ENCODE measurements at places on chromosomes 7 and 10.

- no peak for DNase-seq
These were observed 1.3 kb downstream of the SNCG start for GRCh38 chr10:86959737-86960002.

DNA sequence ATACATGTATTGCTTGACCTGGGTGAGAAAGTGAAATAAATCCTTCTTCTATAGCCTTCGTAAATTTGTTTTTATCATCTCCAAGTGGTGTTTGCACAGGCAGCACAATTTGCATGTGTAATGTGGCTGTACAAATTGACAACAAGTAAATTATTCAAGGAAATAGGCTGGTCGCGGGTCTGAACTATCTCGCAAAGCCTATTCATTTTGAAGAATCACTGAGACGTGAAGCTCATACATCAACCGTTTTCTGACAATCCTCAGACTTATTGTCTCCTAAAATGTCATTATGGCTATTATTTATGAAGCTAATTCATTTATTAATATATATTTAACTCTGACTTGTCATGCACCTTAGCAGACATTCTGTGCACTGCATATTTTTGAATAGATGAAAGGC is 16.2 kb upstream of the FAM204A start:
- no peak for DNase-seq

DNA sequence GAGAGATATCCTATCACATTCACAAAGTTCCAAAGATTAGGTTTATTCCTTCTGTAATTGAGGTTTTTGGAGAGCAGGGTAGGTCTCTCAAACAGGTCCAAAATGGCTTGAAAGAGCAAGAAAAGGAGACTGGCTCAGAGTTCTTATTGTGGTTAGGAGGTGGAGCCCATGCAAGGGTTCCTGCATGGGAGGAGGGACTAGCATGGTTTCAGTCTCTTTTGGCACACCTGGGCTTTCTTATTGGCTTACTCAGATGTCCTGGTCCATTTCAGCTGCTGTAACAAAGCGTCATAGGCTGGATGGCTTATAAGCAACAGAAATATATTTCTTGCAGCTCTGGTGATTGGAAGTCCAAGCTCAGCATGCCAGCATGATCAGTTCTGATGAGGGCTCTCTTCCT is 493.1 kb downstream of the REEP3 start:
- DNase-seq: no peak

DNA sequence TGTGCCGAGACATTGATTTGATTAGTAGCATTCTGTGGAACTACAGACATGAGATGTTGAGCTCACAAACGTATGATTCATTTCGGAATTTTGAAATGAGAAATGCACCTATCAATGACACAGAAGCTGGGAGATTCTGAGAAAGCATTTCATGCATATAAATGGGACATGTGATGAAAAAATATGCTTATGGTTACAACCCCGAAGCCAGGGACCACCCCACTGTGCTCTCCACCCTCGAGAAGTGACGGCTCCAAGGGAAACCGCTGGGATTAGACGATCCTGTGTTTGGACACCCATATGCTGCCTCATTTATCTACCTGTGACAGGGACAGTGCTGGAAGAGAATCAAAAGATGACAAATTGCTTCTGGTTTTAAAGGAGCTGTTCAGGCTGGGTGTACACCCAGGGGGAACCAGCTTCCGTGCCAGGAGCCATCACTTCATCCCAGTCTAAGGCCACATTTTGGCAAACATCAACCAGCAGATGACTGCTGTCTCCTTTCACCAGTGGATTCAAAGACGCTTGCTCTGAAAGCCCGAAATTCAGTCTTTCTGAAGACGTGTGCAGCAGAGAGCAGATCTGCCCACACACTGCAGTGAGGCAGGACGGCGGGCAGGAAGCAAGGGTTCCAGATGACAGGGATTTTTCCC is 109.9 kb downstream of the ATXN7L1 start:
- no peak for DNase-seq

GRCh38 chr10:21624951-21625350 is 90.9 kb downstream of the MLLT10 start:
- no peak for DNase-seq

Data from urothelium cell line (cell line).